ENCODE measurements at places on chromosomes 5 and 9.

DNA sequence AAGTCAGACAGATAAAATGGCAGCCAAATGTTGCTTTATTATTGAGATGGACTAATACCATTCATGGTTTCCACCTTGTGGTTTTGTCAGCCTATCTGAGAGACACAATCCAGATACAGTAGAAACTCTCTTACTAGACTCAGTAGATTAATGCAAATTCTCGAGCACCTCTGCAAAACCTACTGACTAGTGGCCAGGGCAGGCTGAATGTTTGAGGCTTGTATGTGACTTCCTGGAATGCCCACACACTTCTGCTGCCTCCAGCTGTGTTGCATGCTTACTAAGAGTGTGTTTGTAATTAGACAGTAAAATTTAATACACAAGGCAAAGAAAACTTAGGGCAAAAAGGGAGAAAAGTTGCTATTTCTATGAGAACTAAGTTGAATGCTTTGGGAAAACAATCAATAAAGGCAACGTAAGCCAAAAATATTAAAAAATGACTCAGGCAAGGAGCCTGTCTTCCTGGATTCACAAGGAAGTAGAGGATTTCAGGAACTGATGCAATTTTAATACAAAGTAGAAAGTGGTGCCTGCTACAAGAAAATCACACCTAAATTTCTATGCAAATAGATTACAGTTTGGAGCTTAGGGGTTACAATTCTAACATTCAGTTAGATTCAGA, 30.2 kb upstream of the CCNG1 start:
- no peak for DNase-seq

DNA sequence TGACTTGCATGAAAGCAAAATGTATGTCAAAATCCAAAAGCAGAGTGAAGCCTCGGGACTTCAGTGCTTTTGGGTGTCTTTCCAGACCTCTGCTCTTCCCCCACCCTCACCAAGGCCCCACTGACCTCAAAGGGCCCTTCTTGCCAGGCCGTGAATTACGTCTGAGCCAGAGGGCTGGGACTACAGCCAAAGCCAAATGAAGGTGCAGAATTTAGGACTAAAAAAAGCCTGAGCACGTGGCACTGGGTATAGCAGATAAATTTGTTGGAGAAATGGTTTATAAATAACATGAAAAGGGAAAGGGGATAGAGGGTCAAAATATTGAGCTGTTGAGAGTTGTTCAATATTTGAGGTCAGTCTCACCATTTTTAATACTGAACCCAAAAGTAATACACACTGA, 163.4 kb downstream of the GHR start:
- DNase-seq, result no peak

GRCh38 chr5:54088081-54088480, 222.3 kb downstream of the ARL15 start:
- DNase-seq, result peak; percentile 13

- DNase-seq, result no peak
Measured at GRCh38 chr9:27653957-27654356, 80.7 kb upstream of the C9orf72 start.

DNA sequence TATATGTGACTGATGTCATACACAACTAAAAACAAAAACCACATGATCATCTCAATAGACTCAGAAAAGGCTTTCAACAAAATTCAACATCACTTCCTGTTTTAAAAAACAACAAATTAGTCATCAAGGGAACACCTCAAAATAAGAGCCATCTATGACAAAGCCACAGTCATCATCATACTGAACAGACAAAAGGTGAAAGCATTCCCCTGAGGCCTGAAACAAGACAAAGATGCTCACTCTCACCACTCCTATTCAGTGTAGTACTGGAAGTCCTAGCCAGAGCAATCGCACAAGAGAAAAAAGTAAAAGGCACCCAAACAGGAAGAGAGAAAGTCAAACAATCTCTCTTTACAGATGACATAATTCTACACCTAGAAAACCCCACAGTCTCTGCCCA, 893.5 kb upstream of the EDIL3 start:
- DNase-seq, result no peak

DNA sequence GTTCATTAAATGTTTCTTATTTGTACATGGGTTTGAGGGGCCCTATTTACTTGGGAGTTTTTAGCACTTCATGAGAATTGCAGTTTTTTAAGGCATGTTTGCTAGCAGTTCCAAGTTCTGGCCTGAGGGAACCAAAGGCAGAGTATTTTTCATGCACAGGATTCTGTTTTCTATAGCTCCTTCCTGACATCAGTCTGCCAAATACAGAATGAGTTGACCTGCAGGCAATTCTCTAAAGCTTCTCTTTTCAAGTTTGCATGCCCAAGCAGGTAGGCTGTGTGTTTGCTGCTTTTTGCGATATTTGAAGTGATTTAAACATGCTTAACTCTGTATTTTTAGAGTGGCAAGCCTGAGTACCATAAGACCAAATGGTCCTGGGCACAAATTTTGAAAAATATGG, 75.8 kb downstream of the AOPEP start:
- DNase-seq, result no peak

- no peak for DNase-seq
Measured at GRCh38 chr5:109907731-109908130, 218.0 kb downstream of the MAN2A1 start.

DNA sequence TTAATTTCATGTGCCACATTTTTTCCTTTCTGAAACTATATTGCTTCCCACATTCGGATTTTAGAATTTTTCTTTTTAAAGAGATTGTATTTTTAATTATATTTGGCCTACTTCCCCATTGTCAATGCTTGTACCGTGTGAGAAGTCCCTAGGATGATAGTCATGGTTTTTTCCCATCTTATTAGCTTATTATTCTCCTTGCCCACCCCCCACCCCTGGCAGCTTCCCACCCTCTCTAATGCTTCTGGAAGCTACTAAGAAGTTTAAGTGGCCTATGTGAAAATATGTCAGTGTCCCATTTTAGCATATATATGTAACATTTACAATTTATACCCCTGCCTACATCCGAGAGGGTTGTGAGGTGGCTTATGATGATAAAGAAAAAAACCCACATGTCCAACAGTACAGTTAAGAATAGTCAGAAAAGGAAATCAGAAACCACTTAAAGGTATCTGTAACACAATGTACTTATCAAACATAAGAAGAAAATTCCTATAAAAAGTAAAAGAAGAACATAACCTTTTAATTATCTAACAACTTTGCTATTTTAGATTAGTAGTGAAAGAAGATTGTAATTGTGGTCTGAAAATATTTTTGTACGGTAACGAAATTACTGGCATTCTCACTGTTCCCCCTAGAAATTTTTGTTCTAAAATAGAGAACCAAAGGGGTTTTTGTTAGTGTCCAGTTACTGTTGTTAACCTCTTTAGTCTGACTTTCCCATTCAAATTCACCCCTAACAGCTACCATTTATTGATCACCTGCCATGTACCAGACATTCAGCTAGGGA, 62.1 kb downstream of the SLC44A1 start:
- DNase-seq, result no peak

GRCh38 chr5:146660376-146660960, 144.5 kb upstream of the GPR151 start:
- no peak for DNase-seq

GRCh38 chr5:6833406-6833805, 120.2 kb downstream of the TENT4A start:
- peak; percentile 26 for DNase-seq

GRCh38 chr9:68951879-68952659, 61.8 kb downstream of the PRKACG start:
- DNase-seq, result no peak

GRCh38 chr9:137295849-137296669, 6.0 kb downstream of the NRARP start:
- DNase-seq, result no peak

- no peak for DNase-seq
Measured at GRCh38 chr9:83430681-83431080, 107.5 kb downstream of the FRMD3 start.

DNA sequence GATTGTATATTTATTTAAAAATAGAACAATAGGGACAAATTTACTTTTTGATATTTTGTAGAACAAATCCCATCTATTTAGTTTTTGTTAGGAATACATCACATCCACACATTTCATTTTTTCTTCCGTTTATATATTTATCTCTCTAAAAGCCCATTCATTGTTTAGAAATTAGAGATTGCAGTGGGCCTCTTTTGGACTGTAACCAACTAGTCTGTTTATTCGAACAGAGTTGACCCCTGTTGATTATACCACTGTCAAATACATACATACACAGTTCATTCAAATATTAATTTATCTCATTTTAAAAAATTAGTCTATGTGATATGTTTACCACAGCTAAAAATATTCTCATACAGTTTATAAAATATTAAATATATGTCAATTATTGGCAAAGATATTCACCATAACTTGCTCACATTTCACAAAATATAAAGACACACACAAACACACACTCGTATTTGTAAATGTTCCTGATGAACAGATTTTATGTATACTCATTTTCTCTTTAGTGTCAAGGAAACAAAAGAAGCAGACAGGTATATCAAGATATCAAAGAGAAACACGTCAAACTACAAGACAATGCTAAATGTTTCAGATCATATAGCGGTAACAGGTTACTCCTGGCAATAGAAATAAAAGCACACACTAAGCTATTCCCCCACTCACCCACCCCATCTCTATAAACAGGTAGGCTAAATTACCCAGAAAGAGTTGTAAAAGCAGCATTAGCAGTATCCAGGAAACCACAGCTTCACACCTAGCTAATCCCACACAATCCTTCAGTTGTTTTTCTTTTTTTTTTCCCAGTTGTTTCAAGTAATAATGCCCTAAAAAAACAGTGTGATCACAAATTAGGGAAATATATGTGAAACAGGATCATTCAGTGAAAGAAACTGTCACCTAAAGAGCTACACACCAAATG, 283.9 kb downstream of the ADAMTS6 start:
- DNase-seq, result no peak

GRCh38 chr5:4859500-4860235, 280.5 kb upstream of the ADAMTS16 start:
- DNase-seq, result no peak

DNA sequence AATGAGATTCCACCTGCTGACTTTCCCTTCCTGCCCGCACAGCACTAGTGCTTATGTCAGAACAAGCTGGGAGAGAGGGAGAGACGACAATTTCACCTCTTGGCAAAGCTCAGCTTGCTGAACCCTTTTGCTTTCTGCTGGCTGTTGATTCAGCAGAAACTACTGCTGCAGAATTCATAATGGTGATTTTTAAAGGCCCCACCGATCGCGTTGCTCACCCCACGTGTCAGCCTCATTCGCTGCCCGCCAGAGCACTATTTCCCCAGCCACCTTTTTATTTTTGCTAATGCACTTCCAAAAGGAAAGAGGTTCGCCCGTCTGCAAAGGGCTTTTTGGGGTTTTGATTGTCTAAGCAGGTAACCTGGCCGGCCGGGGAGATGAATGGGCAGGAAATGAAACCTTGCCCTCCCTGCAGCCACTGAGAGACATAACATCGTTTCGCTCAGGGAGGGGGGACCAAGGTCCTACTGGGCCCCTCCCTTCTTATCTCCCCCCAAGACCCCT, 1.3 kb downstream of the PPP2R2B start:
- DNase-seq, result no peak
